ENCODE measurements at places on chromosomes 2 and 18.

GRCh38 chr2:219733106-219733505 is 105.7 kb downstream of the SLC4A3 start:
- no peak for DNase-seq

DNA sequence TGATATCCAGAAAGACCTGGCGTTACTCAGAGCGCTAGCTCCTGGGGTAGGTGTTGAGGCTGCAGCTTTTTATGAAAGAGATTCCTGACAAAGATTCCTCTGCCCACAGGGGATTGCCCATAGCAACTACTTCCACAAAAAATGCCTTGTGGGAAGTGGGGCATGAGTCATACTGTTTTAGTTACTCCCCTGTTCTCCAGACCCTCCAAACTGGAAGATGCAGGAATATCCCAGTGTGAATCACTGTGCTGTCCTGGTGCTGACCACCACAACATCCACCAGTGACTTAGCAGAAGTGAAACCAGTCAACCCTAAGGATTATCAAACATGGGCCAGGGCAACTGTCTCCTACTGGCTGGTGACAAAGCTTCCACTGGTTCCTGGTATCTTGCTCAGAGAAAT is 61.8 kb downstream of the CDH2 start:
- no peak for DNase-seq

- no peak for DNase-seq
These were observed 197.1 kb downstream of the SMAD7 start for GRCh38 chr18:48753691-48754090.

DNA sequence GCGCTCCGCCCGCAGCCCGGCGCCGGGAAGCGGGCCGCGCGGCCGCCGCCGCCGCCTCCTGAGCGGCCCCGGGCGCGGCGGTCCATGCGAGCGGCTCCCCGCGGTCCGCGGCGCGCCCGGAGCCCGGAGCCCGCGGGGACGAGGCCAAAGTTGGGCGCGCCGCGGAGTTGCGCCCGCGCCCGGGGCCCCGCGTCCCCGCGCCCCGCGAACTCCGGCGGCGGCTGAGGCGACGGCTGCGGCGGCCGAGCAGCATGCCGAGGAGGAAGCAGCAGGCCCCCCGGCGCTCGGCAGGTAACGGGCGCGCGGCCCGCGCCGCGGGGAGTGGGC is 992 bp downstream of the TSHZ1 start:
- DNase-seq: no peak

GRCh38 chr18:22363867-22364463 is 53.8 kb downstream of the CTAGE1 start:
- no peak for DNase-seq

DNA sequence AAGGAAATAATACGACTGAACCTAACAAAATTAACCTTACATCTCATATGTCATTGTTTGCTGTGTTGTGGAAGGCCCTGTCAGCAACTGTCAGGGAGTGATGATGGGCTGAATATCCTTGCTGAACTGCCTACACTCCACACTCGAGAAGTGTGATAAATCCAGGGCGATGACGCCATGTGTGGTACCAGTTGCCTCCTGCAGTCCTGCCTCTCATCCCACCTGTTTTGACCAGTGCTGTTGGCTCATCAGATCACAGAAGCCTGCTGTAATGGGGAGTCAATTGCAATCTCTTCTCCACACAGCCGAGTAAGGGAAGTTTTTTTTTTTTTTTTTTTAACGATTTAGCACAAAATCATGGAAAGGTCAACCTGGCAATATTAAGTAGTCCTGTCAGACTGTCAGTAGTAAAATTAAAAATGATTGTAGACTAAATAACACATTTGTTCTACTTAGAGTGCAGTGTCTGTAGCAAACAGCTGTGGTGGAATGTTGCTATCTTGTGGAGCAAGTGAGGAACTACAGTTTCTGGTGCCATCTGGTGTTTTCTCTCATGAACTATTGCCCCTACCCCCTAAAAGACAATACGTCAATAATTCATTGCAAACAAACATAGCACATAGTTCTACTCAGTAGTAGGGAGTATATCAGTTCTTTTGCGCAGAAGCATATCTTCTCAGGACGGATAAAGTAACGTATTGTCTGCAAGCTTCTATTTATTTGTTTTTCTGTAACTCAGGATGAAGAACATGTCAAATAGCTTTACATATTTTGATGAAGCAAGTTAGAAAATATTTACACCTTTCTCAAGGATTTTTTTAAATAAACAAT is 347.6 kb downstream of the CTNNA2 start:
- DNase-seq: no peak

DNA sequence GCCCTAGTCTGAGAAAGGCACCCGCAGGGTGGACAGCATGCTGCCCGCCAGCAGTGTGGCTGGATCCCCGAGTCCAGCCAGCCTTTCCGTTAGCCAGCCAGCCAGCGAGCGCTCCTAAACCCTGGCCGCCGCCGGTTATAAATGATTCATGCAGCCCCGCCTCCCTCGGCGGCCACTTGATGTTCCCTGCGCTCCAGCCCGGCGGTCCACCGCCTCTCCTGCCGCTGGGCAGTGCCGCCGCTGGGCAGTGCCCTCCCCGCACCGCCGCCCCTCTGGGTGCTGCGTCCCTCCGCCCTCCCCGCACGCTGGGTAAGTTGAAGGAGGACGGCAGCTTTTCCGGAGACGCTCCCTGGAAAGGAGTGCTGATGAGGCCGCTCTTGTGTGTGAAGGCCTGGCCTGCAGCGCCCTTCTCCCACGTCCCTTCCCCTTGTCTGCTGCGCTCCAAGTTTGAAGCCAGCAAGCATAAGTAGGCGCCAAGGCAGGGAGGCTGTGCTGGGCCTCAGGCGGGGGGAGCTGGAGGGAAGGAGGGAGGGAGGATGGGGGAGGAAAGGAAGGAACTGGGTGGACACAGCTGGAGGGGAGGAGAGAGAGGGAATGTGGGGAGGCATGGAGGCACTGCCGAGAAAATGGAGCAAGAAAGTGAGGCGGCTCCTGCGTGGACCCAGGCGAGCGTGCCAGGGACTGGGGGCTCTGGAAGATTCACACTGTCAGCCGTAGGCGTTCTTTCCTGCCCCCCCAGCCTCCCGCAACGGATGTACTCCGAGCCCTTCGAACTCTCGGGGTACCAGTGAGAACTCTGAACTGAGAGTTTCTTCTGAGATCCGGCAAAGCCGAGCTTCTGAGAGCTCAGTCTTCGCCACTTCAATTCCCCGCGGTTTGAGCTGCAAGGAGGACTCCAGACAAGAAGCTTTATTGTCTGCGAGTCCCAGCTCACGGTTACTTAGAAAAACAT is 131.9 kb downstream of the GLI2 start:
- DNase-seq: no peak

DNA sequence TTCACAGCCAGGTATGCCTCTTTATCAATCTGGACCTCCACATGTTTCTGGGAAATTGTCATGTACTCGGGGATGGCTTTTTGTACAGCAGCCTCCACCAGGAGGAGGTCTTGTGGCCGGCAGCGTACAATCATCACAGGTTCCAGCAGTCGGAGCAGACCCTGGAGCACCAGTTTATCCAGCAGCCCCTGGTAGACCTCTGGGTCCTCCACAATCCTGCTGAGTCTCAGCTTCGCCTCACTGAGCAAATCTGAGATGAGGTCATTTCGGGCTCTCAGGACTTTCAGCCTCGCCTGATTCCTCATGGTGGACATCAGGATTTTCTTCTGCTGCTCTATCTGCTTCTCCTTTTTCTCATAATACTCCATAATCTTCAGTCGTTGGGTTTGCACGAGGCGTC is 32.8 kb downstream of the TMEM247 start:
- no peak for DNase-seq

GRCh38 chr2:184067502-184067901 is 530.8 kb upstream of the ZNF804A start:
- no peak for DNase-seq

Data from GM12892 (cell line).